ENCODE measurements at places on chromosomes 1 and 21. TPM values are rescaled to one million over a fixed set of nuclear protein-coding genes. Genes with fewer than 3 reads are reported as not detected.

CHRNB2 gene
- 0.21 TPM for total RNA-seq

HAO2 gene
- total RNA-seq: not detected

PGBD2 gene
- total RNA-seq: 7.1 TPM

DRAXIN gene
- total RNA-seq: 0.13 TPM

SPSB1 gene
- total RNA-seq: 73.7 TPM

GJA4 gene
- not detected for total RNA-seq

DPYD gene
- total RNA-seq: 2.0 TPM

ARHGEF10L gene
- 5.9 TPM for total RNA-seq

ACKR1 gene
- not detected for total RNA-seq

PLA2G4A gene
- total RNA-seq: not detected

LCE1C gene
- not detected for total RNA-seq

PRAMEF13 gene
- total RNA-seq: not detected

SLC25A34 gene
- total RNA-seq: 0.64 TPM

KRTAP15-1 gene
- not detected for total RNA-seq
